ENCODE measurements at places on chromosomes 1 and 21.

GRCh38 chr1:23149114-23149513 is 19.5 kb downstream of the LUZP1 start:
- no peak for DNase-seq

DNA sequence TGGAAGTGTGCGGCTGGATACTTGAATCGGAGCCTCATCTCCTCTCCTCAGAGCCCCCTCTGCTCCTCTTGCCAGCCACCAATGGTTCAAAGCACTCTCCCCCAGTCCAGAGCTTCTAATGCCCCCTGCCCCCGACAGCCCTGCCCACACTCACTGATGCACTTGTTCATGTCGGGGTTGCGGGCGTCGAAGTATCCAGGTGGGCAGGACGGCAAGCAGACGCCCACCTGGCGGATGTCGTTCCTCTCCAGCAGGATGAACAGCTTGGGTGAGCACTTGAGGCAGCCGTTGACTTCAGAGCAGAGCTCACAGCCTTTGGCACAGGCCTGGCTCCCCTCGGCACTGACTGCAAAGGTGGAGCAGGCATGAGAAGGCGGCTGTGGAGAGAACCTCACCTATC is 18.4 kb downstream of the RSPO1 start:
- no peak for DNase-seq

- DNase-seq, result no peak
Measured at GRCh38 chr21:38505654-38506523, 7.6 kb upstream of the ERG start.

DNA sequence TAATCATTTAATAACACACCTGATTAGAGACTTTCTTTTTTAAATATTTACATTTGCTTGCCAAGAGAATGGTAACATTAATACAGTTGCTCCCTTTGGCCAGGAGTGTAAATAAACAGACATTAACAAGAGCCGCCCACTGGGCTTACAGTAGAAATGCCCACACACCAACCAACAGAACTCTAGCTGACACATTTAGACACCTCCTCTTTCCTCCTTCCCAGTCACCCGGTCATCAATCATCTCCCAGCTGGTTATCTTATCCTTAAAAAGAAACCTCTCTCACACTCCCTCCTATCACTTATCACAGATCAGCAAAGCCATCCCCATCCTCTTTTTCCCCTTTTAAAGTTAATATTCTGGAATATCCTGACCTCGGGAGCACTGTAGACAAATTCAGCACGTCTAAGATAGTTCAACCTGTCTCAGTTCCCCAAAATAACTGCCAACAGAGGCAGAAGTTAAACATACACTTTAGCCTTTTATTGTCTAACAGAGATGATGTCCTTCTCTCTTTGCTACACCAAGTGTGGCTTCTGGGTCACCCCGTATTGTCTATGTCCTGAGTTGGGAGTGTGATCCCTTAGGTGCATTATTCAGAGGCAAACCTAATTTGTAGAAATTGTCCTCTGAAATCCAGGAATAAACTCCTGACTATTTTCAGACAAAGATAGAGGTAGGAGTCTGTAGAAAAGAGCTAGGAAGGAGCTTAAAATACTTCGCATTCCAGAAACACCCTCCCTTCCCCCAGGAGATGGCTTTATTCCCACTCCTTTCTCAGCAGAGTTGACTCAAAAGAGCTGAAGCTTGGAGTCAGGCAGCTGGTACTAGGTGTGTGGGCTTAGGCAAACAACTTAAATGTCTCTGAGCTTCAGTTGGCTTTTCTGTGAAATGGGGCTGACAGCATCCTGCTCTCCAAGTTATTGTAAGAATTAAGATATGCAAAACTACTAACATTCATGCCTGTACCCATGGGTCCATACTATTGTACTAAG is 8.8 kb downstream of the MYCL start:
- DNase-seq, result no peak

DNA sequence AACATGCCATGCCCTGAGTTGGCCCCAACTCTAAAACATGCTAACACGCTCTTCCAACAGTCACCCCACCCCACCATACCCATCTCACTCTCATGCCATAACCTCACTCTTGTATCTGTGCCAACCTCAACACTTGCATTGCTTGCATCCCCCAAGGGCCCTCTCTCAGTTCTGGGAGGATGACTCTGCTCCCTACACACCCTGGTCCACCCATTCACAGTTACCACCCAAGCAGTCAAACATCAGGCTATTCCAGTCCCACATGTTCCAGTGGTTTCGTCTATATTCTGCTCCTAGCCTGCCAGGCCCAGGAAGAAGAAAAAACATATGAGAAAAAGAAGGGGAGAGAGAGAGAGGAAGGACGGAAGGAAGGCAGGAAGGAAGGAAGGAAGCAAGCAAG is 31.0 kb downstream of the GBP6 start:
- DNase-seq, result no peak

DNA sequence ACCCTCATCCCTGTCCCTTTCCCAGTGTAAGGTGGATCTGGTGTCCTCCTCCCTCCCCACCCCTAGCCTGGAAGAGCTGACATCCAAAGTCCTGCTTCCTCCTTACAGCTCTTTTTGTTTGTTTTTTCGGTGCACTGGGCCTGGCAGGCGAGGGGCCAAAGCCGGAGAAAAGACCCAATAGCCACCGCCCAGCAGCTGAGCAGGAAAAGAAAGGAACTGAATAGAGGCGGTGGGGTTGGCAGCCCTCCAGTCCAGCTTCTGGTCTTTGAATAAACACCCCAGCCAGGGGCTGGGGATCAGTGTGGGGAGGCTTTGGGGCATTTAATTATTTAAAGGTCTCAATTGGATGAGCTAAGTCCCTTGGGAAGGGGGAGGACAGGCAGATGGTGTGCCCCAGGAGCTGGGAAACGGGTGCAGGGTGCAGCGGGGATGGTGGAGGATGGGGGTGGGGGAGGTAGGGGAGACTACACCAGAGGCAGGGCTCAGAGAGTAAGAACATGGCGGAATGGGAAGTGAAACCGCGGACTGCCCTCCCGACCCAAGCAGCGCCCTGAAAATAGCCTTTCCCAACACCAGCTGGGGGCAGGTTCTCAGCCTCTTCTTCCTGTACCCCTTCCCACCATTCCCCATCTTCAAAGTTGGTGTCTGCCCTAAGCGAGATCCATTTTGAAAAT is 20.2 kb downstream of the BTG2 start:
- no peak for DNase-seq

- DNase-seq, result no peak
Measured at GRCh38 chr21:43834146-43834905, 30.7 kb upstream of the AGPAT3 start.

- DNase-seq, result no peak
Measured at GRCh38 chr1:41461790-41462679, 22.4 kb downstream of the EDN2 start.

- no peak for DNase-seq
Measured at GRCh38 chr1:174764191-174764590, 235.6 kb upstream of the CACYBP start.

DNA sequence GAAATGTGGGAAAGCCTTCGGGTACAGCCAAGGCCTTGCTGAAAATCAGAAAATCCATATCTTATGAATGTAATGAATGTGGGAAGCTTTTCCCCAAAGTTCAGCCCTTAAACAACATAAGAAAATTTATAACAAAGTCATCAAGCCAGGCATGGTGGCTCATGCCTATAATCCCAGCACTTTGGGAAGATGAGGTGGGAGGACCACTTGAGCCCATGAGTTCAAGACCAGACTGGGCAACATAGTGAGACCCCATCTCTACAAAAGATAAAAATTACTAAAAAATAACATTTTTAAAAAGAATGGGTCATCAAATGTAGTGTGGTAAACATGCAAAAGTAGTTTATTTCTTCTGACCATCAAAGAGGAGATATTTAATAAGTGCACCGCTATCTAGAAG is 45.9 kb downstream of the KIAA0319L start:
- no peak for DNase-seq

- no peak for DNase-seq
Measured at GRCh38 chr1:147892731-147893214, 9.8 kb upstream of the GJA8 start.

DNA sequence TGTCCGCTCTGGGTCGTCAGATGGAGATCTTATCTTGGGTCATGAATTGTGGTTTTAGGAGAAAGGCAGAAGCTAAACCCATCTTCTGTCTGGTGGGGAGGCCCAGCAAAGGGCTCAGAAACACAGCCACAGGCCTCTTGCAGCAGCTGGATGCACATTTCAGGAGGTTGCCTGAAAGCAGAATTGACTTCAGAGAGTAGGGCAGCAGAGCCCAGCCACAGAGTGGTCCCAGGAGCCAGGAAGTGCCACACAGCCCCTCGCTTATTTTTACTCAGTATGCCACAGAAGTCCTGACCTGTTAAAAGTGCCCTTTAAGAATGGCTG is 8.3 kb upstream of the RIPK4 start:
- DNase-seq, result no peak

GRCh38 chr1:240295811-240296210 is 204.1 kb downstream of the FMN2 start:
- DNase-seq, result no peak

GRCh38 chr1:31712630-31713029 is 8.8 kb upstream of the COL16A1 start:
- no peak for DNase-seq

GRCh38 chr1:115987623-115988022 is 11.3 kb downstream of the SLC22A15 start:
- no peak for DNase-seq

- DNase-seq, result no peak
Measured at GRCh38 chr21:22791986-22792560, 1793.9 kb downstream of the NCAM2 start.

DNA sequence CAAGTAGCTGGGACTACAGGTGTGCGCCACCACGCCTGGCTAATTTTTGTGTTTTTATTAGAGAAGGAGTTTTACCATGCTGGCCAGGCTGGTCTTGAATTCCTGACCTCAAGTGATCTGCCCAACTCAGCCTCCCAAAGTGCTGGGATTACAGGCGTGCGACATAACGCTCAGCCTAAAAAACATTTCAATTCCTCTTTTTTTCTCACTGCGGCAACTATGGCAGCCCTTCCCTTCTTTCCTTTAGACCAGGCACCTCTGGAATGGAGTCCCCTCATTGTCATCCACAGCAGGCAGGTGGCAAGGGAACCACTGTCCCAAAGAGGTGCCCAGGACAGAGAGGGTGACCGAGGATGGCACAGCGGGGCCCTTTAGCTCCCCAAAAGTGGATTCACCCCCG is 14.1 kb downstream of the CEP104 start:
- DNase-seq, result no peak

DNA sequence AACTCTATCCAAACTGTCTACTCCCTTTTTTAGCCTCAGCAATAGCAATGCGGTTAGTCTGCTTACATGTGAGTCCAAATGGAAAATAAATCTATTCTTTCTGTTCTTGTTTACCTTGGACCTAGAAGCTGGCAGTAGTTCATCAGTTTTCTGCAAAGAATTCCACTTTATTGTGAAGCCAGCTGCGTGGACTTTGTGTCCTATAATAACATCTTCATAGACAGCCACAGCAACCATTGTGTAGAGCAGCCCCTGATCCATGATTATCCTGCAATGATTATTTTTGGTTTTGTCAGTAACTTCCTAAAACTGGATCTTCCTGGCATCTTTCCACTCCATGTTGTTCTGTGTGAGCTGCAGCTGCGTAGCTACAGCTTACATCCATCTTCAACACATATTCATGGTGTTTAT is 408.7 kb downstream of the NUF2 start:
- no peak for DNase-seq

DNA sequence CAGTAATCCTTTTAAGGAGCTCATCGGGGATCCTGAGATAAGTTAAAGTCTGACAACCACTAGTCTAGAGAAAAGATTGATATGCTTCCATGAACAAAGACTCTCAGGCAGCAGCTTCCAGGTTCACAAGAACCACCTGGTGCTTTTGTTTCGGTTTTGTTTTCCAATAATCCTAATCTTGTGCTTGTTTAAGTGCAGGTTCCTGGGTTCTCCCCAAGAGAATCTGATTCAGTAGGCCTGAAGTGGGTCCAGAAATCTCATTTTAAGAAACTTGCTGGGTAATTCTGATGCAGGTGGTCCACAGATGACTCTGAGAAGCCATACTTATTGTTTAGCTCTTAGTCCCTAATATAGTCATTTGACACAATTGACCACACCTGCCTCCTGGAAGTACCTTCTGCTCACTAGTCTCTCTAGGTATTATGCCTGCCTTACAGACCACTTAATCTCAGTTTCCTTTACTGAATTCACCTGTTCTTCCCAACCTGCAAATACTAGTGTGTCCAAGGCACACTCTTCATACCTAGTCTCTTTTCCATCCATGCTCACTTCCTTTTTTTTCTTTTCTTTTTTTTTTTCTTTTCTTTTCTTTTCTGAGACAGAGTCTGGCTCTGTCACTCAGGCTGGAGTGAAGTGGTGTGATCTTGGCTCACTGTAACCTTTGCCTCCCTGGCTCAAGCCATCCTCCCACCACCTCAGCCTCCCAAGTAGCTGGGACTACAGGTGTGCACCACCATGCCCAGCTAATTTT is 20.5 kb upstream of the FRRS1 start:
- DNase-seq, result no peak

- DNase-seq, result no peak
Measured at GRCh38 chr21:42038826-42039425, 28.8 kb upstream of the ZBTB21 start.

DNA sequence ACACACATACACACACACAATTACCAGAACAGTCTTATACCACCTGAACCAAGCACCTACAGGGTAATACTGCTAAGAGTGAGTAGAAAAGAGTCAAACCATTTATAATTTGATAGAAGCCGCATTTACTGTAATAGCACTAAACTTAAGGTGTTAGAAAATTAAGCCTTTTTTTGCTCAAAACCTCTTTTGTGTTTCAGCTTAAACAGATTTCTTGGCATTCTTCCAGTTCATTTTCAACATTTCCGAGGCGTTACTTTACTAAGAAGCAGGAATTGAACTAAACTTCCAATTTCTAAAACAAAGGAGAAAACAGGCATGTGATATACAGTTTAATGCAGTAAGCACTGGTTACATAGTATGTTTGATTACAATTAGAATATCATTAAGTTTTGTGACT is 387.2 kb downstream of the NCAM2 start:
- no peak for DNase-seq

GRCh38 chr21:20276954-20277353 is 721.3 kb upstream of the NCAM2 start:
- DNase-seq, result no peak

- no peak for DNase-seq
Measured at GRCh38 chr1:221897321-221897721, 155.4 kb upstream of the DUSP10 start.

- DNase-seq, result no peak
Measured at GRCh38 chr1:181451661-181452230, 31.6 kb upstream of the CACNA1E start.

DNA sequence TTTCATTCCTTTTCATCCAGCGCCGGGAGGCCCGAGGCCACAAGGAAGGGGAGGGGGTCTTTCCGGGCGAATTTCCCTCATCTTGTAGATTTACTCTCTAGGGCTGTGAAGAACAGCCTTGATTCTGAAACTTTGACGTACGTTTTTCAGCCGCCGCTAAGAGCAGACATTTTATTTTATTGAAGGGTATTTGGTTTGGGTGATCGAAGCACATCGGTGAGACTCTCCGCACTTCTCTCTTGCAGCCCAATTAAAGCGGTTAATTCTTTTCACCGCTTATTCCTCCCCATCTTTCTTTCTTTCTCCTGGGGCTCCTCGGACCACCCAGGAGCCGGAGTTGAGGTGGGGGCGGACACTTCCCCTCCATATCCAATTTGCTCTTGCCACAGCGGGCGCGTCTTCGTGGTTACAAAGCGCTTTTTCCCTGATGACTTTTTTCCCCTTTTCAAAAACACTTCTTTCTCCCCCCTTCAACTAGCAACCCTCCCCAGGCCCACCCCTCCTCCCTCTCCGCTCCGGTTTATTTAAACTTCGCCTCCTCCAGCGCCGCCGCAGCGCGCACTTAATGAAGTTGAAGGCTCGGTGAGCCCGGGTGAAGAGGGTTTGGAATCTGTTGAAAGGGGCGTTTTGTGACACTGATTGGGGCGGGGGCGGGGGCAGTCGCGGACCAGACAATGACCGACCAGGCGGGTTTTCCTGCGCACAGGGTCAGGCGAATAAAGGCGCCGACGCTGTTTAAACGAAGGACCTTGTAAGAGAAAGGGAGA is 5.9 kb downstream of the FOXD2 start:
- DNase-seq, result no peak

Data from stimulated activated CD4-positive, alpha-beta T cell treated with anti-CD3 and anti-CD28 coated beads, Interleukin-1b, Interleukin-23, amount 100 ng/mL, for 1 hour (primary cell).